Endothelial cell of umbilical vein (primary cell): ENCODE measurements at places on chromosomes 3 and 15.

DNA sequence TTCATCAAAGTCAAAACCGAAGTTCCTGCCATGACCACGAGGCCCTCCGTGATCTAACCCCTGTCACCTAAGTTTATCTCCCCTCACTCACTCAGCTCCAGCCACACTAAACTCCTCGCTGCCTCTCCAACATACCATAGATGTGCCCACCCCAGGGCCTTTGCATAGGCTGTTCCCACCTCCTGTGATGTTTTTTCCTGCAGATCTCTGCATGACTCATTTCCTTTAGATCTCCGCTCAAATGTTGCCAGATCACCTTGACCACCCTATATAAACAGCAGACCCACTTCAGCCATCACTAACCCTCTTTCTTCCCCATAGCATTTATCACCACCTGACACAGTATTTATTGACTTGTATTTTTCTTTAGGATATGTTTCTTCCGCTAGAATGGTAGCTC lies 58.5 kb downstream of the HRH1 start:
- DNase-seq, result peak; percentile 53

- DNase-seq, result no peak
Observed at GRCh38 chr15:98728082-98728810, 79.9 kb downstream of the IGF1R start.

- DNase-seq, result no peak
Observed at GRCh38 chr15:79432345-79433275, 474 bp downstream of the MINAR1 start.

DNA sequence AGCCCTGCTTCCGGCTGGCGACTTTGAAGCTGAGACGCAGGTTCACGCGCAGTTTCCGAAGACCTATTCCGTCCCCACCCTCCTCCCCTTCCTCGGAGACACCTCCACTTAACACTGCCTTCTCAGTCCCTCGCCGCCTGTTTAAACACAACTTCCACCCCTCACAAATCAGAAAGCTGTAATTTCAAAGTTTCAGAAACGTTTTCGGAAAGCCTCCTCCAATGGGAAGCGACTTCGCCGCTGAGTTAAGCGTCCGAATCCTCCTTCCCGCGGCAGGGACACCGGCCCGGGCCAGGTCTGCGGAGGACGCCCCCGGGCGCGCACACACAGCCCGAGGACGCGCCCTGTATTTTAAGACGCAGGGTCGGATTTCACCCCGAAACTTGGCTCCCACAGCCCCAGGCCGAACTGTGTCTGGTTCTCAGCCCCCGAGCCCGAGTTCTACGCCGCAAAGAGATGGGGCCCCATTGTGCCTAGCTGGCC lies 559 bp upstream of the LRRN1 start:
- no peak for DNase-seq

DNA sequence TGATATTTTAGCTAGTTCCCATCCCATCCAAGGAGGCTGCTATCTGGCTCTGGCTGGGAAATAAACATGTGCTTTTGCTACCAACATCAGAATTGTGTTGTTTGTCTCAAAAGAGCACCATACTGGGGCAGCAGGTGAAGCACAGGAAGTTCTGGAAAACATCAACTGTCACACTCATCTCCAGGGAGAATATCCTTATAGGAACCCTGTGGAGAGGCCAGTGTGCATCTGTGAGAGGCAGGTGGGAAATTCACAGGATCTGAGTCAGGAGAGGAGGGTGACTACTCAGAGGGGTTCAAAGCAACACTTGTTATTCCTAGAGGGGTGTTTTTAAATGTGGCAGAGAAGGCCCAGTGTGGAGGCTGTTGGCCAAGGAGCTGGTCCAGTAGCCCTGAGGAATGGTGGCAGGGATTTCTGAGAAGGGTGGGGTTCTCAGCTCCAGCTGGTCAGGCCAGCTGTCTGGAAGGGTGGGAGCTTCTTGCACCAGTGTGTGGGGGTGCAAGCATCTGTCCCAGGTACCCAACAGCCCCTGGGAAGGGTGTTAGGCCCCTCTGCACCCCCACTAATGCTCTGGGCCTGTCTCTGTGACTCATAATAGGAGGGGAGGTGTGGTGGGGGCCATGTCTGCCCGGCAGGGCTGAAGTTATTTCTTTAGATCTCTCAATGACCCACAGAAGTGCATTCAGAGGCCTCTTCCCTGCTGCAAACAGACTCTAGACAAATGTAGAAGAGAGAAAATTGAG lies 28.7 kb downstream of the RPSA start:
- DNase-seq, result no peak

DNA sequence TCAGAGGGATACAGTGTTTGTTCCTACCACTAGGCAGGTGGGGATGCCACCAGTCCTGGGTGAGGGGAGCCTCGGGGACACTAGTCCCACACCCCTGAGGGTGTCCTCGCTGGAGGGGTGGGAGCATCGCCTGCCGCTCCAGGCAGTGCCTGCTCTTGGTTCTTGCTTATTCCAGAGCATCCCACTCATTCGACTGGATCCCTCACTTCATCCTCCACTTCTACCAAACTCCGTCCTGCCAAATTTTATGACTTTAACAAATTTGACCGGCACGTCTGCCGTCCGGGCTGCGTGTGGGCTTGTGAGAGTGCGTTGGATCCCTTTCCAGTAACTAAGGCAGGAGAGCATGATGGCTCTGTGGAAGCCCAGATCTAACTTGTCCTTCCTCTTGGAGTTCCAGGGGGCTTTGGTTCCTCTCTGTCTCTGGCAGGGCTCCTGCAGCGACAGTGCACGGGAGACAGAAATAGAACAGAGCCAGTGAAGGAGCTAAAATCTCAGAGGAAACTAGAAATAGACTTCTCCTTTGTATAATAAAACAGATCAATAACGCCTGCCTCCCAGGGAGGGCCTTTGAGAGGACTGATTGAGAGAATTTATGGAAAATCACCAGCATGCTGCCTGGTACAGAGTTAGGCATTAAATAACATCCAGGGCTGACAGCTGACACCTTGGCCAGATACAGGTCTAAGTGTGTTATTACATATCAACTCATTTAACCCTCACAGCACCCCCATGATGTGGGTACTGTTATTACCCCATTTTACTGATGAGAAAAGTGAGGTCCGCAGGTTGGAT lies 34.5 kb downstream of the MGLL start:
- DNase-seq, result no peak

DNA sequence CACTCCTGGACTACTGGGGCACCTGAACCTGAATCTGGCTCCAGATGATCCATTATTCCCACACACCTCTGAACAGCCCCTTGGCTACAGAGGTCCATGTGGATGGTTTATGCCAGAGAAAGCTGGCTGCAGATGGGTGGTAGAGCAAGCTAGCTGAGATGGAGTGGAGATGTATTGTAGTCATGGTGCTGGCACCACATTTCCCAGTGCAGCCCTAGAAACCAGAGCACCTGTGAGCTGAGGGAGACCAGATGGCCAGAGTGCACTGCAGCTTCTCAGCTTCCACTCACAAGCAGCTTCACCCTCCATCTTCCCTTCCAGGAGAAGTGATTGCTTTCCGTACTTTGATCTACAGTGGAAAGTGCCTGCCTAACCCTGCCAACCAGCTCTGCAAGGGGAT lies 29.9 kb downstream of the RBP1 start:
- DNase-seq, result no peak

DNA sequence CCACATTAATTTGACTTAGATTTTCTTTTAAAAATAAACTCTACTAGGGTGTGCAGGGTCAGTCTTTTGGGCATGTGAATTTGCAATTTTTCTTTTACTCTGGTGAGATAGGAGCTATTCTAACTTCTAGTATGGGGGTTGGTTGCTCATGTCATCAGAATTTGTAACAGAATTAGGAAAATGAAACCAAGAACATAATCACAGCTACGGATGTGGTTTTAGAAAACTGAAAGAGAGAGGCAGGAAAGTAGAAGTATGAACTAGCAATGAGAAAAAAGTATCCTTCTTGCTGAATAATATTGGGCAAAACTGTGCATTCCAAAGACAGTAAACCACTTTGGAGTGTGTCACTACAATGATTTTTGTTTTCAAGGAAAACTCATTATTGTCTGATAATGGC lies 43.3 kb downstream of the ADPGK start:
- DNase-seq, result no peak

- no peak for DNase-seq
Observed at GRCh38 chr15:79440355-79440908, 8.3 kb downstream of the MINAR1 start.

- DNase-seq, result no peak
Observed at GRCh38 chr3:138378990-138379389, 30.6 kb downstream of the MRAS start.

DNA sequence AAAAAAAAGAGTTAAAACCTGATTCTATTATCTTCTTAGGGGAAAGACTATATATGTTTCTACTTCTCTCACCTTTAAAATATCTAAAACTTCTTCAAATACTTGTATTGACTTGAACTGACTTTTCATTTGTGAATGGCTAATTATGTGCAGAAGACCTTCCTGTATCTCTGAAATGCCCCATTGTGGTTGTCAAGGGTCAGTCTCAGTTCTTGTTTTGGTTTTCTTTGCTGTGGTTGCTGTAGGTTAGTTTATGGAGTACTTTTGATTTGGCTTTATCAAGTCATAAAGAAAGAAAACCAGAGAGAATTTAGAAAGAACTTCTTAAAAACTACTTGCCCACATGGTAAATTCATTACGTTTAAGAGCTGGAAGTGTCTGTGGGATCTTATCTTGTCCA lies 345.3 kb upstream of the POU1F1 start:
- no peak for DNase-seq

DNA sequence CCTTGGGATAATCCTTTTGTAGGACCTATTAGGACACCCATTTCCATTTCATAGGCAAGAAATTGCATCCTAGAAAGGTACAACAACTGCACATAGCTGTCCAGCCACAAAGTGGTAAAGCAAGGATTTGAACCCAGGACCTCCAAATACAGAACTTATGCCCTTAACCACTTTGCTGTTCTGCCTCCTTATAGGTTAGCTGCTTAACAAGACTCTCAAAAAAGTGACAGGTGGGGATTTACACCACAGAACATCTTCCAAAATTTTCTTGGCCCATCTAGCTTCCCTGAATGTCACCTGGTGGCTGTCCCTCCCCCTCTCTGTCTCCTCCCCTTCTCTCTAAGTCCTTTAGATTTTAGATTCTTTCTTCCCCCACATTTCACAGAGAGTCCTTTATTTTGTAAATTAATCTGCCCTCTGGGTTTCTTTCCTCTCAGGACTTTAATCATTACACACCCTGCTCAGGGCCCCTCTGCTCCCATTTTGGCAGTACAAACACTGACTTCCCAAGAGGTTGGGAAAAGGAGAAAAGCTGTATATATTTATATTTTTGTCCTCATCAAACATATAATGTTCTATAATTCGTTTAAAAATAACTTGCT lies 120.6 kb downstream of the CPNE4 start:
- DNase-seq, result no peak

GRCh38 chr3:72665701-72666446 lies 182.4 kb downstream of the SHQ1 start:
- peak; percentile 50 for DNase-seq

GRCh38 chr15:46607077-46607476 lies 972.2 kb downstream of the SQOR start:
- DNase-seq, result no peak

GRCh38 chr3:52237657-52238172 lies 1.2 kb downstream of the TWF2 start:
- DNase-seq, result peak; percentile 61

DNA sequence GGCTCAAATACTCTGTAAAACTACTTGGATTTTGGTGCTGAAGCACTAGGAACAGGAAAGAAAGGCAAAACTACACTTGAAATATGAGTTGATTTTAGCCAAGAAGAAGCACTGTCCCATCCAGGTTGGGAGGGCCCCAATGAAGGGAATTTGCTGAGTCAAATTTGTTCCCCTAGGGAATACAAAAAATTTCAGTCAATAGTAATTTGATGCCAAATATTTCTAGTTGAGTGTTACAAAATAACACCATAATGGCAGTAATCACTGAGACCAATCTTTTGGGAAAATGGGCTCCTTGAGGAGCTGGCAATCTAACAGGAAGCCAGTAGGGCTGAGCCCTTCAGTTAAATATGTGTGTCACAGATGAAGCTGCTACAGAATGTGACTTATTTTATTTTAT lies 896.9 kb downstream of the DIPK2A start:
- DNase-seq, result no peak

DNA sequence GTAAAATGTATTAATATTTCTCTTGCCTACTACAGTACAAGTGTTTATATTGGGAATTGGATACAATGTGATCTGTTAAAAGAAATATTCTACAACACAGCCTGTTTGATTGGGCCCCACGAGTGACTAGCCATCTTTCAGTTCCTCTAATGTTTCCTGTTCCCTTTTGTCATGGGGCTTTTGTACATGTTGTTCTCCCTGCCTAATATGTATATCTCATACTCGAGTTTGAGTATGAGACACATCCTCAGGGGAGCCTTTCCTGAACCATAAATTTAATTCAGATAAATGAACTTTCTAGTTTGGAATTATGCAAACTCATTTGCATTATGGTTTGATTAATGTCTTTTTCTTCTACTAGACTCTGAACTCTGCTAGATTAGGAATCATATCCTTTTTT lies 65.5 kb downstream of the MEF2A start:
- peak; percentile 41 for DNase-seq

DNA sequence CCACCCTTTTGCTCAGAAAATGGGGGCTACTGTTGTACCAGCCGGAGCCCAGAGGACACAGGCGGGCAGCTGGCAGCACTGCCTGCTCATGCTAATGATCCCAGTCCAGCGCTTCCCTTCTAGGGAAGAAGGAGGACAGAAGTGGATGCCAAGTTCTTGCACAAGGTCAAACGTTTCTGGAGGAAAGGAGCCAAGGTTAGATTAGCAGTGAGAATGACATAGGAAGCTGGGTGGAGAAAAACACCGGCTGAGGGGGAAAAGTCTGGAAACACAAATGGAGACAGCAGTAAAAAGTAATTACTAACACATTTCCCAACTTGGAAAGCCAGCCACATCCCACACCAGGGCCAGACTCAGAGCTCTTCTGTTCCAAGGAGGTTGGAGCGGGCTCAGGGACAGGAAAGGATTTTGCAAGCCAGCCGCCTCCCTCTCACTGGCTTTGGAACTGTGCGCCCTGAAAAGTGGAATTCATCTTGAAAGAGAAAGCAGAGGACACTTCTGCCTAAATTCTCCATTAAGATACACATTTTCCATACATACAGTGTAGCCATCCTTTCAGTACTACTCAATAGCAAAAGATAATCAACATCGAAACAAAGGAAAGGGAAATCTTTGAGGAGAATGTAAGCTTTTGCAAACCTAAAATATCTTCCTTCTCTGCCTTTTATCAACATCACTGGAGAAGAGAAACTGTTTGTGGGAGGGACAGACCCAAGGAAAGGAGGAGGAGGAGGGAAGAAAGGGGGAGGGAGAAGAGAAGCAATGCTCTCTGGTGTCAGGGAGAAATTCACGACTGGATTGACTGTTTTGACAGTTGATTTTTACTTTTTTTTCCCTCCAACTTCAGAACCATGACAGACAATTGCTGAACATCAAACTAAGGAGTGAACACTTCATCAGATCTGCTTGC lies 133.6 kb downstream of the CD47 start:
- peak; percentile 81 for DNase-seq

GRCh38 chr3:157443905-157444796 lies 7.5 kb downstream of the PTX3 start:
- no peak for DNase-seq

- DNase-seq, result peak; percentile 87
Observed at GRCh38 chr15:81038975-81039607, 38.4 kb downstream of the TLNRD1 start.

DNA sequence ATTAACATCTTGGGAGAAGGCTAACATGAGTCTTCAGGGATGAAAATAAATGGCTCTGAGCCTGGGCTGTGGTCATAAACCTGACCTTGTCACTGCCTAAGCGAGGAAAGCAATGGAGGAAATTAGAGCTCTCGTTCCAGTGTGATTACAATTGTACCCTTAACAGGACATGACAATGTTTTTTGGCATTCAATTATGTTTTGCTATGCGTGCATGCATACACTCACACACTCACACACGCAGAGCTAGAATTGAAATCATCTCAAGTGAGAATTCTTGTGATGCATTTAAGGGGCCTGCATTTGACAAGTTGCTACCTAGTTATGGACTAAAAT lies 24.1 kb downstream of the ZNF80 start:
- peak; percentile 82 for DNase-seq
